ENCODE measurements at places on chromosomes 16 and 17.
A peak's percentile ranks its signal among the peaks of the same experiment; 100 is the strongest.

- DNase-seq, result no peak
- H3K4me1 ChIP-seq, result peaks cover 4% of the 10 kb centered on the region
- H3K27ac ChIP-seq, result no peak overlapping the region
- peaks cover 33% of the 10 kb centered on the region for H3K36me3 ChIP-seq
- H3K27me3 ChIP-seq, result no peaks in the 10 kb centered on the region
Observed at GRCh38 chr16:89291363-89291762, 73.9 kb downstream of the ZNF778 start.

DNA sequence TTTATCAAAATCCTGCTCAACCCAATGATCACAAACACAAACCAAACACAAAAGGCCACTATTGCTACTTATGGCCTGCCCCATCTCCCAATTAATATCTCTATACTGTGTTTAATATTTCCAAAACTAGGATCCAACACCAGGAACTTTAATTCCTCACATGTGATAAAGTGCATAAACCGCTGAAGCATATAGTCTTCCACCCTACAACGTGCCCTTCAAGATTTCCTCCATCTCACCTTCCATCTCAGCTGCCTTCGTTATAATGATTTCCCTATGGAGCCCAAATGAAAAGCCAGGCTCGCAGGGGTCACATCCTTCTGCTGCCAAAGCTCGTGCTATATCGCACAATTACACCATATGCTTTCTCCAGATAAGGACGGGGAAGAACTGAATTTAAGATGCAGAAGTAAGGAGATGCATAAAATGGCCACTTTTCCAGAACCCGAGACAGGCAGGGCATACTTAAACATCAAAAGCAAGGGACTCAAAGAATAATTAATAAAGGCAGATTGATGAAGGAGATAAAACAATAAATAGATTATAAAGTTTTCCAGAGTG, 1.8 kb downstream of the MYH10 start:
- peaks cover 53% of the 10 kb centered on the region for H3K27me3 ChIP-seq
- no peak for DNase-seq
- H3K27ac ChIP-seq, result no peak overlapping the region

DNA sequence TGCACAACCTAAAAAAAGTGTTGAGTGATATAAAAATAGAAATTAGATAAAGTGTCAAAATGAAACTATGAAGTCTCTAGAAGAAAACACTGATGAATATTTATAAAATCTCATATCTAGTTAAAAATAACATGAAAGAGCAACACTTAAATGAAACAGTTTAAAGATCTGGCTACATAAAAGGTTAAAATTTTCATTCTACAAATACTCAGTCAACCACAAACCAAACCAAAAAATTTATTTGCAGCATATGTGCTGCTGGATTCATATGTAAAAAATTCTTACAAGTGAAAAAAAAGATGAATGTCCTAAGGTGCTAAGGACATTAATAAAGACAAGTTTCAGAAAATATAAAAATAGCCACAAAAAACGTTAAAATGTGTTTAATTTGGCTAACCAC, 22.6 kb upstream of the CDYL2 start:
- no peaks in the 10 kb centered on the region for H3K36me3 ChIP-seq
- H3K27ac ChIP-seq, result no peak overlapping the region
- peaks cover 19% of the 10 kb centered on the region for H3K27me3 ChIP-seq
- H3K4me1 ChIP-seq, result no peaks in the 10 kb centered on the region
- H3K4me3 ChIP-seq, result no peak overlapping the region
- no peak for DNase-seq

DNA sequence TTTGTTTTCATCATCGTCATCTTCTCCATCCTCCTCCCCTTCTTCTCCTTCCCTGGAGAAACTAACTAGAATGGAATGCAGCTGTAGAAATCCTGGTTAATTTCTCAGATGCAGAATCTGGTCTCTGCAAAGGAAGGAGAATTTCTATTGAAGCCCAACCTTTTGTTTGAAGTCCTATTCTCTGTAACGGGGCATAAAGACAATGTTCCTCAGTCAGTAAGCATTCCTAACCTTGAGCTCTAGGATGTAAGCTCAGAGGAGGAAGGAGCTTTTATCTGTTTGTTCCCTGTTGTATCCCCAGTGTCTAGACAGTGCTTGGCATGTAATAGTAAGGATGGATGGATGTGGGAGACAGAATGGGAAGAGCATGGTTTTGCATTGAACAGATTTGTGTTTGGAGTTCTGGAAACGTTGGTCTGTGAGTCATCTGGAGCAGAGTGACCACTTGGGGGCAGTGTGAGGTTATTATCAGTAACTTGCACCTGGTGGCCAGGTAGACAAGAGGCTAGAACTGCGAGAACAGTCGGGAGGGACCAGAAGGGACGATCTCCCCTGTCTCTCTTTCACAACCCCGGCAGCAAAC, 363.7 kb downstream of the SNX29 start:
- no peak for DNase-seq
- no peaks in the 10 kb centered on the region for H3K4me1 ChIP-seq
- no peaks in the 10 kb centered on the region for H3K36me3 ChIP-seq
- H3K4me3 ChIP-seq, result no peak overlapping the region
- no peak overlapping the region for H3K27ac ChIP-seq

- H3K4me3 ChIP-seq, result no peak overlapping the region
- no peak for DNase-seq
- peaks cover 67% of the 10 kb centered on the region for H3K36me3 ChIP-seq
Observed at GRCh38 chr16:57066625-57067024, 25.8 kb upstream of the CPNE2 start.

- H3K4me3 ChIP-seq, result no peak overlapping the region
- DNase-seq, result no peak
- peak overlapping the region; percentile 26 for H3K27ac ChIP-seq
- peaks cover 12% of the 10 kb centered on the region for H3K36me3 ChIP-seq
- peaks cover 12% of the 10 kb centered on the region for H3K4me1 ChIP-seq
Observed at GRCh38 chr16:46911038-46911437, 26.9 kb downstream of the GPT2 start.

- no peak overlapping the region for H3K4me3 ChIP-seq
- H3K27ac ChIP-seq, result no peak overlapping the region
- no peaks in the 10 kb centered on the region for H3K36me3 ChIP-seq
- no peaks in the 10 kb centered on the region for H3K4me1 ChIP-seq
- DNase-seq, result no peak
- H3K27me3 ChIP-seq, result peaks cover 2% of the 10 kb centered on the region
Observed at GRCh38 chr17:10183931-10184930, 14.2 kb downstream of the GAS7 start.

GRCh38 chr16:57012353-57012752, 23.0 kb downstream of the NLRC5 start:
- peak overlapping the region; percentile 57 for H3K27ac ChIP-seq
- no peak overlapping the region for H3K4me3 ChIP-seq
- peaks cover 77% of the 10 kb centered on the region for H3K4me1 ChIP-seq

- no peak overlapping the region for H3K27ac ChIP-seq
- H3K4me3 ChIP-seq, result no peak overlapping the region
- no peaks in the 10 kb centered on the region for H3K36me3 ChIP-seq
- no peak for DNase-seq
- no peaks in the 10 kb centered on the region for H3K4me1 ChIP-seq
Observed at GRCh38 chr16:67404740-67405226, 11.5 kb upstream of the TPPP3 start.

DNA sequence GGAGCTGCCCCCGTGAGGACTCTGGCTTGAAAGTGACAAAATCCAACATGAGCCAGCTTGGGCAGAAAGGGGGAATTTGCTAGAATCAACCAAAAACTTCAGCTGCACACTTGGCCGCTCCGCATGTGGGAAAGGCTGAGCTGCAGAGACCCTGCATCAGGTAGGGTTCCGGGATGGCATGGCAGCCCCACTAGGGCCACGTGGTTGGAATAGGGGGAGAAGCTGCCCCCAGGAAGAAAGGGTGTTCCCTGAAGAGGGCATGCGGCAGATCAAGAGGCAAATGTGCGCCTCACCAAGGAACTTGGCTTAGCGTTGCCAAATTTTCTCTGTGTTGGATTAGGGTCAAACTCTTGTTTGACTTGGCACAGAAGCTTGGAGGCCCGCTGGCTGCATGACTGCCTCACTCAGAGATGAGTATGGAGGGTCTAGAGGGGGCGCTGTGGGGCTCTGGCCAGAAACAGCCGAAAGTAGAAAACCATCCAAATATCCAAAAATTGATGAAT, 29.2 kb upstream of the WFIKKN2 start:
- H3K36me3 ChIP-seq, result no peaks in the 10 kb centered on the region
- no peaks in the 10 kb centered on the region for H3K4me1 ChIP-seq
- no peak overlapping the region for H3K27ac ChIP-seq

GRCh38 chr17:48629411-48629759, 3.2 kb upstream of the HOXB9 start:
- peaks cover 15% of the 10 kb centered on the region for H3K4me1 ChIP-seq
- H3K27ac ChIP-seq, result no peak overlapping the region
- peaks cover 77% of the 10 kb centered on the region for H3K27me3 ChIP-seq
- DNase-seq, result no peak
- H3K36me3 ChIP-seq, result no peaks in the 10 kb centered on the region
- no peak overlapping the region for H3K4me3 ChIP-seq

GRCh38 chr17:20983359-20983637, 59.5 kb downstream of the USP22 start:
- peaks cover 2% of the 10 kb centered on the region for H3K4me1 ChIP-seq
- H3K4me3 ChIP-seq, result no peak overlapping the region
- no peaks in the 10 kb centered on the region for H3K36me3 ChIP-seq
- H3K27ac ChIP-seq, result no peak overlapping the region
- H3K27me3 ChIP-seq, result peaks cover 6% of the 10 kb centered on the region
- DNase-seq, result no peak

GRCh38 chr17:62859146-62859545, 51.0 kb upstream of the MARCHF10 start:
- H3K4me1 ChIP-seq, result no peaks in the 10 kb centered on the region
- H3K36me3 ChIP-seq, result no peaks in the 10 kb centered on the region
- H3K27ac ChIP-seq, result no peak overlapping the region
- DNase-seq, result no peak
- H3K4me3 ChIP-seq, result no peak overlapping the region

DNA sequence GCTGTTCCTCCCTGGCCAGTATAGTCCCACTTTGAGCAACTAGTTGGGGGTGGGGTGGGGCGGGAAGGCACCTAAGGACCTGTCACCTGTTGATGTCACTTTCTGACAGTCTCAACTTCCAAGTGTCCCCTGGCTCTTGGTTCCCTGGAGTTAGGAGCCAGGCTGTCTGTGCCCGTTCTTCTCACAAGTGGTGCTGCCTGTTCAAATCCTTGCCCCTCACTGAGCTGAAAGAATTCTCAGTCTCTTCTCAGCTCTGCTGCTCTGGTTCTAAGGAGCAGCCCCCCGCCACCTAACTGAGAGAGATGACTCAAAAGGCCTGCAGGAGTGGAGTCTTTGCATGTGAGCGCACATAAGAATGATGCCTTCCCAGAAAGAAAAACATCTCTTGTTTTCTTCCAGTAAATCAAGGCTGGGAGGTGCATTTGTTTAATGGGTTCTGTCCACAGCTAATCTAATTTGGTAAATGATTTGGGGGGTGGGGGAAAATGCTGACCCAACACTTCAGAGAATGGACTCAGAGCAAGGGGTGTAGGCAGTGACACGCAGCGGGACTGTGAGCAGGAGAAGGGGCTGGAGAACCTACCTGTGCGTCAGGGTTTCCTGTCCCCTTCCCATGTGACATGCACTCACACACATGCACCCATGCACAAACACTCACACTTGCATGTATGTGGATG, 78.2 kb upstream of the NLRP1 start:
- DNase-seq, result no peak
- H3K4me3 ChIP-seq, result no peak overlapping the region
- H3K4me1 ChIP-seq, result no peaks in the 10 kb centered on the region
- H3K36me3 ChIP-seq, result no peaks in the 10 kb centered on the region
- H3K27me3 ChIP-seq, result no peaks in the 10 kb centered on the region
- H3K27ac ChIP-seq, result no peak overlapping the region

DNA sequence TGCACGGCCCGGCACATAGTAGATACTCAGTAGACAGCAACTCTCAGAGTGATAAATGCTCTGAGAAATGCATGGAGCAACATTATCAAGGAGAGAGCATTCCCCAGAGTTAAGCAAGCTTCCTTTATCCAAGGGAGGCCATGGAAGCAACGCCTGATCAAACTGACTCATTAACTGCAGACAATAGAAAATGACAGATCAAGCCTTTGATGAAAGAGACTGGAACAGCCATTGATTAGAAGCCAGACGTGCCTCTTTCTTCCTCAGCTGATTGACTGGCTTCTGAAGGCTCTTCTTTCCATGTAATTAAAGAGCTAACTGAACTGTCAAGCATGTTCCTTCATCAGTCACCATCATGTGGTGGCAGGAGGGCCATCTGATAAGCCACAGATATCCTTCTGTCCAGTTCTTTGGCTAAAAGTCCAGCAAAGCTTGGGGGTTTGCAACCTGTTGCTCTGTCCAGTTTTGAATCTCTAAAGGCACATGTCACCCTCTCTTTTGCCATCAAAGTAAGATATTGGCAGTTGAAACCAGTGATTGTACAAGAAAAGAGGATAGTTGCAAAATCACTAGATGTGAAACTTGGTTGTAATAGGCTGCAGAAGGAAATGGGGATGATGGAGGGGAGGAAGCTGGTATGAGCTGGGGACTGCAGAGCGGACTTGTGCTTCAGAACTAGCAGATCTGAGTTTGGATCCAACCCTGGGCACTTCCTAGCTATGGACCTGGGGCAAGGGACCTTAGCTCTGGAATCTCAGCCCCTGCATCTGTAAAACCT, 188.0 kb downstream of the HAPSTR1 start:
- no peaks in the 10 kb centered on the region for H3K36me3 ChIP-seq
- H3K27ac ChIP-seq, result no peak overlapping the region
- no peaks in the 10 kb centered on the region for H3K4me1 ChIP-seq

- no peaks in the 10 kb centered on the region for H3K36me3 ChIP-seq
- no peak for DNase-seq
- no peak overlapping the region for H3K27ac ChIP-seq
Observed at GRCh38 chr16:61195006-61195405, 841.2 kb downstream of the CDH8 start.

DNA sequence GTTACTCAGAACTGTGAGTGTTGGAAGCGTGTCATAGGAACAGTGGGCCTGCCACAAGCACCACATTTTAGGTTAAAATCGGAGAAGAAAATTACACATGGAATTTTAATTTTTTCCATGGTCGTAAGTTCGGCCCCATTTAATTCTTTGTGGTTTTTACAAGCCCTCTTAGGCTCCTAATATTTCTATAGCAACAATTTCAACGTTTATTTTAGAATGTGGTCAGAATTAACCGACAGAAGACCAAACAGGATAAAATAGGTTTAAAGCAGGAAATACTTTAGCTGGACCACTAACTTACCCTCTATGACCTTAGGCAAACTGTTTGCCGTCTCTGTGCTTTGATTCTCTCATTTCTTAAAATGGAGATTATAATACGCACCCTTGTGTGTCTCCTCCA, 69.9 kb downstream of the FTO start:
- H3K4me3 ChIP-seq, result no peak overlapping the region
- H3K27me3 ChIP-seq, result no peaks in the 10 kb centered on the region
- DNase-seq, result no peak
- H3K27ac ChIP-seq, result no peak overlapping the region
- H3K4me1 ChIP-seq, result peaks cover 24% of the 10 kb centered on the region
